SJSA1 (cell line): ENCODE measurements at places on chromosomes 7 and 10.

DNA sequence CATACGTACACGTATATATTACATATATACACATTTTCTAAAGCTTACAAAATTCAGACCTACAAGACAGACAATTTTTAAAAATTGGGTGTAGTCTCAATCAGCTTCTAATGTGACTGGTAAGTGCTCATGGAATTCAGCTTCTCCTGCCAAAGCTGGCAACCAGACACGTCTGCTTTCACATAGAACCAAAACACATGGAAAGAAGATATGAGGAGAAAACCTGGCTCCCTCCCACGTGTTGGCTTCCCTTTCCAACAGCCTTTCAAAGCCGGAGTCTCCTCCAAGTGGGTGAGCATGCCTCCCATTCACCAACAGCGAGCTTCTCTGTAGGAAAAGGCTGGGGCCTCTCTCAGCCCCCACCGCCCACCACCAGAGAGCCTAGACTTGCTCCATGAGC, 33.4 kb downstream of the CDCA7L start:
- DNase-seq: no peak

DNA sequence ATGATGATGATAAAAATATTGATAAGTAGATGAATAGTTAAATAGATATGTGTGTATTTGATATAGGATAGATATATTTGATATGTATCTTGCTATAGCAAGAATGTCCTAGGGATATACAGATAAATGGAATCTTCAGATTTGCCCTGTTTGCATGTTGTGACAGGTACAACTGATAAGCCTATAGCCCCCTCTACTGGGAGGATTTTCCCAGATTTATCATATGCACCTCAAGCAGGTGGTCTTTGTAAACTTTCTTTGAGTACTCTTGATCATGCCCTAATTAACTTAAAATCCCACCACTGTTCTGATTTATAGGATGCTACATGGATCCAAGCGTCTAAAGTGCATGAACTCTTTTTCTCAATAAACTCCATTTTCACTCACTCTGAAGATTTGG, 1050.7 kb downstream of the SORCS3 start:
- DNase-seq: no peak

- DNase-seq: no peak
Measured at GRCh38 chr7:25121599-25121998, 3.5 kb downstream of the CYCS start.

DNA sequence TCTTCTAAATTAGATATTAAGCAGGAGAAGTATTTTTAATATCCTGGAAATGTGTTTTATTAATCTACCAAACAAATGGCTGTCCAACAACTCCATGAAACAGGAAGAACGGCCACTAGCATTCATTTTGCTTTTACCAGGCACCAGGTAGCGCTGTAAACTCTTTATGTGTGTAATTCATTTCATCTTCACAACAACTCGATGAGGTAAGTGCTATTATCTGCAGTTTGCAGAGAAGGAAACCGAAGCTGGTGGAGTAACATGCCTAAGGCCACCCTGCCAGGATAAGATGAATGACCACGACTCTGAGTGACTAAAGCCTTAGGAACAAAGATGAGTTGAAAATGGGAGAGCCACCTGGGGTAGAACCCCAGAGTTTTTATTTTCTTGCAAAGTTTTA, 101.2 kb downstream of the KIAA1217 start:
- DNase-seq: no peak

DNA sequence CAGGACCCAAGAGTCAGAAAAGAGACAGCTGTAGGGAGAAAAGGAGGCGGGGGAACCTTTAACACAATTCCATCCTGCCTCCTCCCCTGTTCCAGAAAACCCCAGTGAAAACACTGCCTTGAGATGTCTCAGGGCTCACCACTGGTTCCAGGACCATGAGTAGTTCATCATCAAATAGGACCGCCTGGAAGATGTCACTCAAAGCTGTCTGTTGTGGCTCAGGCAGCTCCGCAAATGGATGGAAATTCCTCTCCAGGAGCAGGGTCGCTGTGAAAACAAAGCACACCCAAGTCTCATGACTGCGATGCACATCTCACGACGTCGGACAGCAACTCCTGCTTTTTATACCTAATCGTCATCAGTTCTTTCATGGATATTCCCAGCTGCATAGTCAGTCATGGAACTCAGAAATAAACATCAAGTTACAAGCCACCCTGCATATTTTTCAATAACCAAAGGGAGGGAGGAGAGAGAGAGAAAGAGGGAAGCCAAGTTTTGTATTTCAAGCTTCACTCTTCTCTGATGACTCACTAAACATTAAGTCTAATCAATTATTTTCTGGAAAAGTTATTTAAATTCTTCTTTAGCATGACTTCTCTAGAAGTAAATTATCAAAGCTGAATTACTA, 49.2 kb downstream of the GSDME start:
- no peak for DNase-seq

DNA sequence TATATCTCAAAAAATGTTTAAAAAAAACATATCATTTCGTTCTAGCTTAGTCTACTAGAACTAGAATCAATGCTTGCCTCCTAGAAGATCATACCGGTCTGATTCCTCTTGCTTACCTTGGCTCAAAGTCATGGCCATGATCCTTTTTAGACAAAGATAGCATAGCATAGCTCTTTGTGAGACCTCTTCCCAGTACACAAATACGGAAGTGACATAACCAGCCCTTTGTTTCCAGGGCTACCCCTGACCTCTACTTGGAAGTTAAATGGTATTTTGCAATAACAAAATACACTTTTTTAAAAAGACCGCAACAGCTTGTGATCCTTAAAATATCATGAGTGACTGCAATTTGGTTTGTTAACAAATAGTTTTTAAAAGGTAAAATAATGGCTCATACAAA, 130.7 kb upstream of the NOBOX start:
- no peak for DNase-seq

GRCh38 chr7:10688544-10688943, 285.1 kb upstream of the PHF14 start:
- DNase-seq: no peak

GRCh38 chr7:105003275-105003674, 10.7 kb upstream of the KMT2E start:
- peak; percentile 42 for DNase-seq

- DNase-seq: no peak
Measured at GRCh38 chr10:61078542-61079275, 134.7 kb upstream of the RHOBTB1 start.

- DNase-seq: no peak
Measured at GRCh38 chr10:43064331-43065075, 12.4 kb upstream of the RET start.

GRCh38 chr7:91519241-91520158, 255.3 kb downstream of the FZD1 start:
- DNase-seq: no peak

- DNase-seq: peak; percentile 14
Measured at GRCh38 chr7:24965831-24966708, 13.9 kb downstream of the OSBPL3 start.

- DNase-seq: no peak
Measured at GRCh38 chr10:117675514-117676055, 133.0 kb downstream of the EMX2 start.

- no peak for DNase-seq
Measured at GRCh38 chr7:45911311-45911710, 9.8 kb downstream of the IGFBP3 start.

- DNase-seq: peak; percentile 72
Measured at GRCh38 chr10:77641788-77642397, 4.3 kb upstream of the KCNMA1 start.

DNA sequence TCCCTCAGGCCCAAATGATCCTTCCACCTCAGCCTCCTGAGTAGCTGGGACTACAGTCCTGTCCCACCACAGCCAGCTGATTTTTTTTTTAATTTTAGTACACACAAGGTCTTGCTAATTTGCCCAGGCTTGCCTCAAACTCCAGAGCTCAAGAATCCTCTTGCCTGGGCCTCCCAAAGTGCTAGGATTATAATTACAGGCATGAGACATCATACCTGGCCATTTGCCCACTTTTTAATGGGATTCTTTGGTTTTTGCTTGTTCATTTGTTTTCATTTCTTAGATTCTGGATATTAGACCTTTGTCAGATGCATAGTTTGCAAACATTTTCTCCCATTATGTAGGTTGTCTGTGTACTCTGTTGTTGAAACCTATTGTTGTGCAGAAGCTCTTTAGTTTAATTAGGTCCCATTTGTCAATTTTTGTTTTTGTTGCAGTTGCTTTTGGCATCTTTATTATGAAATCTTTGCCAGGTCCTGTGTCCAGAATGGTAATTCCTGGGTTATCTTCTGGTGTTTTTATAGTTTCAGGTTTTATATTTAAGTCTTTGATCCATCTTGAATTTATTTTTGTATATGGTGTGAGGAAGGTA, 95.2 kb downstream of the GLCCI1 start:
- no peak for DNase-seq

GRCh38 chr10:119762805-119763798, 37.3 kb downstream of the INPP5F start:
- no peak for DNase-seq

DNA sequence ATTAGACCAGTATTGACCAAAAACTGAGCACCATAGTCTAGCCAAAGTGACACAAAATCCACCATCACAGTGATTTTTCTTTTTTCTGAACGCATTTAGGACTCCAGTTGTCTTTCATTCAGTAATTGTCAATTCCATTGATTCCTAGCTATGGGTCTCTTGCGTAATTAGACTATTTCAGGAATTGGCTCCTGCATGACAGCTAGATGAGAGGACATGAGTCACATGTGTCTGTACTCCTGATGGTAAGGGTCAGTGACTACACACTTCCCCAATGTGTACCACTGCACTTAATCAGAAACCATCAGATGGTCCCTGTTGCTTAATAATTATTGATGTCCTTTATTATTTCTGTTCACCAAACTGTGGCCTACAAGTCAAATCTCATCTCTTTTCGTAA, 469.5 kb downstream of the POM121L12 start:
- DNase-seq: no peak

DNA sequence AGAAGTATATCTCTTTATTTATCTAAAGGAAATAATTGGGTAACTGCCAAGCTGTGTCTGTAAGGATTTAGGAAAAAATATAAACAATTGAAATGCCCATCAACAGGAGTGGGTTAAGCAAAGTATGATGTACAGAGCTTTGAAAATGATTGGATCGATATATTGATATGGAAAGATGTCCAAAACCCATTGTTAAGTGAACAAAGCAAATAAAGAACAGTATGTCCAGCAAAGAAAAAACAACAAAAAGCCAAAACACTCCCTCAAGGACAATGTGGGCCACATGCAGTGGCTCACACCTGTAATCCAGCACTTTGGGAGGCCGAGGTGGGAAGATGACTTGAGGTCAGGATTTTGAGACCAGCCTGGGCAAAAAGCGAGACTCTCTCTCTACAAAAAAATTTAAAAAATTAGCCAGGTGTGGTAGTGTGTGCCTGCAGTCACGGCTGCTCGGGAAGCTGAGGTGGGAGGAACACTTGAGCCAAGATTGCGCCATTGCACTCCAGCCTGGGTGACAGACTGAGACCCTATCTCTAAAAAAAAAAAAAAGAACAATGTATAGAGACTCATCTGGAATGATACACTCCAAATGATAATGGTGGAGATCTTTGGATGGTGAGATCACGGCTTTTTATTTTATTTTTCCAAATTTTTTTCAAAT, 37.9 kb downstream of the XRCC2 start:
- no peak for DNase-seq

DNA sequence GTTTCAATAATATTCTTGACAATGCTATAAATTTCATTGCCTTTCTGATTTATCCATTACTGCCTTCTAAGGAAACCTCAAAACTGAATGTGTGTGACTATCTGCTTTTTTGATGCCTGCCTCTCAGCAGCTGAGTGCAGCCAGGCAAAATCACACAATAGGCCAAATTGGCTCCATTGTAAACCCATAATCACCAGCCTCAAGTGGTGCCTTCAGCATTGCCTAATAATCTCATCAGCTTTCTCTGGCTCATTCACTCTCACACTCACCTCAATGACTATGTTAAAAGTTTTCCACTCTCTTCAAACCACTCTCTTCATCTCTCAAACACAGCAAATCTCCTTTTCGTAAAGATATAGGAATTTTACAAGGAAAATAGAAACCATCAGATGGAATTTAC, 182.5 kb upstream of the COL1A2 start:
- no peak for DNase-seq

DNA sequence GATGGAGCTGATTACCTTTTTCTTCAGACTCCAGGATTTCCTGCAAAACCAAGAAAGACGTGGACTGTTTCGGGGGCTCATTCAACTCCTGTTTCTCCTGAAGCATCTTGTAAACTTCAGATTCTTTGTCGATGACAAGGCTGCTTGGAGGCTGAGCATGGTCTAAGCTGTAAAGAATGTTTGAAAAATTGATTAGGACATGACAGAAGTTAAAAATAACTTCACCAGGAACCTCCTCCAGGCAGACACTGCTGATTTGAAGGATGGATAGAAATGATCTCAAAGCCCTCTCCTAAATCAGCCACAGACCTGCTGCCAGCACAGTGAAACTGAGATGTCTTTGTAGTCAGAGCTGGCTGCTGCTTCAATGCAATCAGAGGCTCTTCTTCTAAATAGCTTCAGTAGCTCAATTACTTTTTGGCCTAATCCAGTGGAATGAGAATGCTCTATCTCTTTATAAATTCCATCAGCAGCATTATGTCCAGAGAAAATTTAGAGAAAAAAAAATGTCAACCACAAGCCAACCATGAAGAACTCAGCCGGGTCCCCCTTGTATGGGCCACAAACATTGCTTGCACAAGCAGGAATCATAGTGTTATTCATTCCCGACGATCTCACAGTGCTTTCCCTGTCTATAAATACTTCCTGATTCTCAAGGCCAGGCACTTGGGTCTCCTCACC, 43.5 kb downstream of the PDLIM1 start:
- peak; percentile 72 for DNase-seq

GRCh38 chr7:156386097-156386496, 254.5 kb upstream of the RNF32 start:
- no peak for DNase-seq

GRCh38 chr10:113135025-113135424, 185.0 kb downstream of the TCF7L2 start:
- DNase-seq: no peak

GRCh38 chr7:25656581-25657026, 428.3 kb upstream of the NPVF start:
- no peak for DNase-seq

DNA sequence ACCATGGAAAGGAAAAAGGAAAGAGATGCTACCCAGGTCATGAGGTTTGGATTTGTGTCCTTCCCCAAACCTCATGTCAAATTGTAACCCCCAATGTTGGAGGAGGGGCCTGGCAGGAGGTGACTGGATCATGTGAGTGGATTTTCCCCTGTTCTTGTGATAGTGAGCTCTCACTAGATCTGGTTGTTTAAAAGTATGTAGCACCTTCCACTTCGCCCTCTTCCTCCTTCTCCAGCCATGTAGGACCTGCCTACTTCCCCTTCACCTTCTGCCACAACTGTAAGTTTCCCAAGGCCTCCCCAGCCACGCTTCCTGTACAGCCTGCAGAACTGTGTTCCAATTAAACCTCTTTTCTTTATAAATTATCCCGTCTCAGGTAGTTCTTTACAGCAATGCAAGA, 113.9 kb downstream of the FAM107B start:
- DNase-seq: no peak

- peak; percentile 76 for DNase-seq
Measured at GRCh38 chr10:78944723-78945312, 123.9 kb upstream of the ZMIZ1 start.

GRCh38 chr10:125208854-125209565, 48.6 kb upstream of the CTBP2 start:
- DNase-seq: no peak
